ENCODE measurements at places on chromosomes 6 and 20.
A peak's percentile ranks its signal among the peaks of the same experiment; 100 is the strongest.

DNA sequence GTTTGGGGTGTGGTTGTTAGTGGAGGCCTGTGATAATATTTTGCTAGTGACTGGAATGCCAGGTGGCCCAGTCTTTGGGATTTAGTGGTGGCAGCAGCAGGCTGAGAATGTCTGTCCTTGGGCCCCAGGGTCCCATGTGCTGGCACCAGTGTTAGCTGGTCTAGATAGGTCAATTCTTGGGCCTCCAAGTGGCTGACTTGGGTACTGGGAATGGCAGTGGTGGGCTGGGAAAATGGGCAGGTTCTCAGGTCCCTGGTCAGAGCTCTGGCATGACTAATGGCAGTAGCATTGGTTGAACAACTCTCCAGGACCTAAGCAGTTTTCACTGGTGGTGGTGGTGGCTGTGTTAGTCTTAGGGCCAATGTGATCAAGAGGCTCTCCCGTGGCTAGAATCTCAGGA is 50.3 kb downstream of the OLIG3 start:
- DNase-seq = no peak

- peak; percentile 64 for DNase-seq
These were observed 1.4 kb downstream of the QKI start for GRCh38 chr6:163415620-163416556.

DNA sequence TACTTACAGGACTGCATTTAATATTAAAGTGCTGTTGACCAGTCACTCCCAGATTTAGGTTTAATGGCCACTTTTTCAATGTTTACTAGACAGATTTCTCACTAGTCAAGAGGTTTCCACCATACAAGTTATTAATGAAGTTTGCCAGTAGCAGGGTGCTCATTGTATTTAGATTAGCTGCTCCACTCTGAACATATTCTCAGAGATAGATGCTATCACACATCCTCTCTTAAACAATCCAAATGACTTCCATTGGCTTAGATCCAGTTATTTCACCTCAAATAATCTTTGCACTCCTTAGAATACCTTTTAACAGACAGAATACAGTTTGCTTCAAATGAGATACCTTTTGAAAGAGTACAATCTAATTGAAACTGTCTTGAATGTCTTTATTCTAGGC is 276.1 kb downstream of the HDGFL1 start:
- no peak for DNase-seq

DNA sequence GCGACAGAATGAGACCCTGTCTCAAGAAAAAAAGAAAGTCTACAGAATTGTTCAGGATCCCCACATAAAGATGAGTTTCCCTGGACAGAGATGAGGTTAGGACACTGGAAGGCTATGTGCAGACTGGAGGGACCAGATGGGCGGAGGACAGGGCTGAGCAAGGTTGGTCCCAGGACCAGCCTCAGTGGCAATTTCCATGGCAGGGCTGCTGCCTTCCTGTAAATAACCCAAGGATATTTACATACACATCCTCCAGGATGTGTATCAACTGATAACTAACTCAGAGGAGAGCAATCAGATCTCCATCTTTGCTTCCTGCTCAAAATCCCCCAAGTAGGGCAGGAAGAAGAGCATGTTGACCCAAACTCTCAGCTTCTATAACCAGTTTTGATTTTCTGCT is 58.8 kb downstream of the RSPH3 start:
- DNase-seq = no peak

DNA sequence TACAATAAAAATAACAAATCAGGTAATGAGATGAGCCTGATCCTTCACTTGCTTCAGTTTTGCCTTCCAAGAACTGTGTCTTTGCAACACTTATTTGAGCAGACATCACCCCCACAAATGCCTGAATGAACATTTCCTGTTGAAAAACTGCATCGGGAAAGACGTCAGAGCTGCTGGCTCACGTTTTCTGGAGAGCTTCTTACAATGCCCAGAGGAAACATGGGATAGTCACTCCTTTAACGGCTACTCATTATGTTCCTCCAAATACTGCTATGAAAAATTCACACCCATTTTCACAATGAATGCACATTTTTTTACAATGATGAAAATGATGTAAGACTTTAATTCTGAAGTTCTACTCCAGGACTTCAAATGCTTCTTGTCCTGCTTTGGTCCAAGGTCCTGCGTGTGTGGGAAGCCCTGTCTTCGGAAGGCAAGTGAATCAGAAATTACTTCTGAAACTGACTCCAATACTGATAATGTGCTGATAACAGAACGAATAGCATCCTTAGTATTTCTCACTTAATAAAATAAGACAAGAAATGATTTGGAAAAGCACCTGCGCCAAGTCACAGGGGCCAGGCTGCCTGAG is 238.0 kb downstream of the ANKRD60 start:
- DNase-seq = peak; percentile 74

All from RWPE1 (cell line).